ENCODE measurements at places on chromosomes 3 and 15.

DNA sequence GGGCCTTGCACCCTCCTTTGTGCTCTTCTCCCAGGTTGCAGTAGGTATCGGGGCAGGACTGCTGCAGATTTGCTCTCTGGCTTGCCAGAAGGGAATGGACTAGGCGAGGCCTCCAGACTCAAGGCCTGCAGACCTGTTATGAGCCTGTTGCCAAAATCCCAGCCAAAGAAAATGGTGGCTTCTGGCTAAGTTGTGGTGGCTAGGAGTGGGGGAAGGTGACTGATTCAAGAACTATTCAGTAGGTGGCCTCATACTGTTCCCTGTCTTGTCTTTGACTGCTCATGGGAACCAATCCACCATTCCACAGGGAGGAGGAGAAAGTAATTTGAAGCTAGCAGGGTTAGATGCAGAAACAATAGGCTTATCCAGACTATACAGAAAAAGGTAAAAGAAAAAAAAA is 380.4 kb upstream of the PROK2 start:
- DNase-seq: no peak

GRCh38 chr3:171266034-171266739 is 194.0 kb downstream of the TNIK start:
- no peak for DNase-seq

GRCh38 chr15:33161209-33161608 is 33.3 kb downstream of the FMN1 start:
- DNase-seq: no peak

- DNase-seq: no peak
Measured at GRCh38 chr15:84790676-84791075, 26.5 kb upstream of the ALPK3 start.

- DNase-seq: no peak
Measured at GRCh38 chr3:177426878-177427495, 229.7 kb upstream of the TBL1XR1 start.

- DNase-seq: no peak
Measured at GRCh38 chr3:14946236-14946635, 1.1 kb upstream of the NR2C2 start.

DNA sequence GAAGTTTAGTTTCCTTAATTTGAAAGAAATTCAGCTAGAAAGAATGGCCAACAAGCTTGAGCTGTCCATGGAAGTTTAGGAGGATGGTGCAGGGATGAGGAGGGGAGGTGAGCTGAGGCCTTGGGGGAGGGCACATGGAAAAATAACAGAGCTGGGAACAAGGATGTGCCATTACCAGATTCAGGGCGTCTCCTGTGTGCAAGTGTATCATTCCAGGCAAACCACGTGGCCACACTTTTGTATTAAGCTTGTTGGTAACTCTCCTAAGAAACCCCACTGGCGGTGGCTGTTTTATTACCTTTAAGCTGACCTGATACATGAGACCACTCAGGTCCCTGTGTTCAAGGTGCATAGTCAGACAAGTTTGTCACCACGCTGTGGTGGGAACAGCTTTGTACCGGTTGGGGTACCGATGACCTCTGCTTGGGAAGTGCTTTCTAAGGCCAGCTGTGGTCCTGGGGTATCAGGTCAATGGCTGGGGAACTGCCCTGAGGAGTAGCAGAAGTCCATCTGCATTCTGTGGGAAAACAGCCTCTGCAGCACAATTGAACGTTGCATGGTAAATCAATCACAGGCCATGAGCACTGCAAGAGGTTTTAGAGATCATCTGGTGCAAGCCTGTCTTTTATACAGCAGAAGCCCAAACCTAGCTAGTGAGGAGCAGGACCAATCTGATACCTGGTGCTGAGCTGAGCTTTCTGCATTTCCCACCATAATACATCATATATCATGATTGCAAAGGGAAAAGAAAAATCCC is 235.5 kb downstream of the THSD4 start:
- no peak for DNase-seq

- DNase-seq: no peak
Measured at GRCh38 chr15:89119489-89120478, 31.5 kb downstream of the ABHD2 start.

DNA sequence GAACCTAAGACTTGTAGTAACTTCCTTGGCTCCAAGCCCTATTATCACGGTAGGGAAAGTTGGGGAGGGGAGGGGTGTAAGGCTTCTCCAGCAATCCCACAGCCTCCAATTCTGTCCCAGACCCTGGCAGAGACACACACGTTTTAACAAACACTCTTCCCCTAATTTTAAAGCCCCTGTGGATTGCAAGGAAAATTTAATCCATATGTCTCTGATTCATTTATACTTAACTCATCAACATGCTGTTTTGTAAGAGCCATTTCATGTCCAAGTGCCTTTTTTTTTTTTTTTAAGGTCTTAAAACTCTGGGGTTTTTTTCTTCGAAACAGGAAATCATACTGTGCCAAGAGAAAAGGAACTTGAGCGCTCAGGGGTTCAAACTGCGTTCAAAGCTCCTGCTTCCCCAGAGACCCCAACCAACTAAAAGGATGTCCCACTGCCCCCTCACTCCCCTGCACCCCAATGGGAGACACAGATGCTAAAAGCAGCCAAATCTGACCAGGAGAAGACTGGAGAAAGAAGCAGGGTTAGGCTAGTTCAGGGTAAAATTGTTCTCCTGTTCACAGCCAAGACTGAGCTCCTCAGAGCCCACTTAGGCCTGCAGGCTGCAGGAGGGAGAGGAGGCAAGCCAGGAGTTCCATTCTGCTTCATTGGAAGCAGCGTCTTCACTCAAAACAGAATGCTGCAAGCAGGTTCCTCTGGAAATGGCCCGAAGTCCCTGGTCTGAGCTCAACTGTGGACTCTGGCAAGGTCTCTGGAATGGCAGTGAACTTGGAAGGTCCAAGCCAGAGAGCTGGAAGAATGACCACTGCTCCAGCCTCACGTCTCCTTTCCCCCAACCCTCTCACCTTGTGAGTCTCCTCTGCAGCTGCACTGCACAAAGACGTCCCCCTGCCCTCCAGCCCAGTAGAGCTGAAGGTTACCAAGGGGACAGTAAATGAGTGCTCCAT is 172.5 kb downstream of the NTRK3 start:
- DNase-seq: peak; percentile 84

DNA sequence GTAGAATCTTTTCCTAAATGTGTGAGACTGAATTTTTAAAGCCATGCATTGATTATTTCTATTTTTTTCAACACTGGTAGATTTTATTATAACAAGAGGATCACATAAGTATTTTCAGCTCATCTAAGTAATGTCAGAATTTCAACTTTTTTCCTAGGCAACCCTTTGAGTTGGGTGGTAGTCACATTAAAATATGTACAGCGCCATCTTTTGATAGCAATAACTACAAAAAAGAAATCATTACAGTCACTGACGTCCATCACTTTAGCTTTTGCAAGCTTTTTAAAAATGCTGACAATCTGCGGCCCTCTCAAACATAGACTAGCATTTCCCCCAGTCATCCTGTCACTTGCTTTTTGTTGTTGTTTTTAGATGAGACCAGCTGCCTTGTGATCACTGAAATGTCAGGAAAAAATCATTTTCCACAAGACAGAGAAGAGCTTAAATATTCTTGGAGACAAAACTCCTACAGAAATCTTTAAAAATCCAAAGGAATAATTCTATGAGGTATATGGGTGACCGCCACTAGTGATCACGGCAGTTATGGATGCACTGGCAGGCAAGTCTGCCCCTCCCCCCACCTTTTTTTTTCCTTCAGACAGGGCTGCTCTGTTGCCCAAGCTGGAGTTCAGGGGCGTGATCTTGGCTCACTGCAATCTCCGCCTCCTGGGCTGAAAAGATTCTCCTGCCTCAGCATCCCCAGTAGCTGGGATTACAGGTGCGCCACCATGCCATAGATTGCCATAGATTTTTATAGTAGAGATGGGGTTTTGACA is 384.0 kb upstream of the KCNMB2 start:
- no peak for DNase-seq

DNA sequence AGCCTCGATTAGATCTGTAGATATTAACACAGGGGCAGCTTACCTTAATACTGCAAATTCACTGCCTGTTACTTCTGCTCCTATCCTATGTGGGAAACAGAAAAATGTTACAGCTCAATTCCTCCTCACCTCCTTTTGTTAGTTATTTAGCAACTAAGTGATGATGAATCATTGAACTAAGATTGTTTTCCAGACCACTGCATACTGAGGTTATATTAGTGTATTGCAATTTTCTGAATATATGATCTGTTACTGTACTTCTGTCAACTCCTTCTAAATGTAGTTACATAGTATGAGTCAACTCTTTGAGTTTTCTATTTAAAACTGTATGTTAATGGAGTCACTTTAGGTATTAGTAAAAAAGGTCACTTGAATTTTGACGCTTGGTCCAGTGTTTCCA is 331.5 kb upstream of the SLCO3A1 start:
- no peak for DNase-seq

DNA sequence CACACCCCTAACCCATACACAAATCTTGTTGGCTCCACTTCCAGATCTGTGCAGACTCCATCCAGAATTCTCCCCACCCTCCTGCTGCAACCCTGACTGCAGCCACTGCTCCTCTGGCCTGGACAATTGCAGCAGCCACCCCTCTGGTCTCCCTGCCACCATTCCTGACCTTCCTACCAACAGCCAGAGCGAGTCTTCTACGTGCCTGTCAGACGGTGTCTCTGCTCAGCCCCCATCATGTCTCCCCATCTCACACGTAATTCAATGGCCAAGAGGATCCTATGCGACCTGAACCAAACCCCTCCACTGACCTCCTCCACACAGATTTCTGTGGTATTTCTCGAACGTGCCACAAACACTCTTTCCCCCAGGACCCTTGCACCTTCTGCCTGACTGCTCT is 103.3 kb downstream of the TPRA1 start:
- DNase-seq: no peak

GRCh38 chr15:39243396-39243795 is 337.5 kb upstream of the THBS1 start:
- no peak for DNase-seq

- no peak for DNase-seq
Measured at GRCh38 chr15:91940496-91941381, 87.2 kb downstream of the SLCO3A1 start.

- DNase-seq: peak; percentile 60
Measured at GRCh38 chr3:73511571-73512525, 112.9 kb downstream of the PDZRN3 start.

DNA sequence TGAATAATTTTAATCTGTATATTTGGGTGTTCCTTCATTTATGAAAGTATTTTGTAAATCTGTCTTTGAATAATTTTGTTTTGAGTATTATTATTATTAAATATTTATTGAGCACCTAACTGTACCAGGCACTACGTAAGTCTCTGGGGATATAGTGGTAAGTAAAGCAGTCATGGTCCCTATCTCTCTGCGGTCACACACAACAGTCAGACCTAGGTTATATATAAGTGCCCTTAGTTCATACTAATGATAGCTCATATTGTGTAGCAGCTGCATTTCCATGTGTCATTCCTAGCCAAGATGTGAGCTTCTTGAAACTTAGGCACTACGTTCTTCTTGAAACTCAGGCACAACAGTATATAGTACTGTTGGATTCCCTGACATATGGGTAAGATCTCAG is 12.4 kb downstream of the NKTR start:
- DNase-seq: no peak

DNA sequence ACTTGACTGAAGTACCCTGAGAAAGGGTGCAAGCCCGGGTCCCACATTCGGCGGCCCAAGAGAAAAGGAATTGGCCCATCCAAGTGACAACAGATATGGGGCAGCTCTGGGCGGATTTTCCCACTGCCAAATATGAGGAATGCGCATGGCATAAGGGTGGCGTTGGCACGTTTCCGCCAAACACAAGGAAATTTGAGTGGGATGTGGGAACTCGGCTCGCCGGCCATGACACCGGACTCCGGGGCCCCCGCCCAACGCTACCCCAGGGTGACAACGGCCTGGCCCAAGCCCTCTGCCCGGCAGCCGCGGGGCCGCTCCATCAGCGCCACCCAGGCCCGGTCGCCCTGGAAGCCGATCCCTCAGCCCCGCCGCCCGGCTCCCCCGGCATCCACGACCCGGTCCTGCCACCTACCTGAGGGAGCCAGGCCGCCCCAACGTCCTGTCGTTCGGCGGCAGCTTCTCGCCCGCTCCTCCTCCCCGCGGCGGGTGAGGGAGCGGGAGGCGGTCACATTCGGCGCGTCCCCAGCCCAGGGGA is 449 bp downstream of the RAF1 start:
- DNase-seq: peak; percentile 67

DNA sequence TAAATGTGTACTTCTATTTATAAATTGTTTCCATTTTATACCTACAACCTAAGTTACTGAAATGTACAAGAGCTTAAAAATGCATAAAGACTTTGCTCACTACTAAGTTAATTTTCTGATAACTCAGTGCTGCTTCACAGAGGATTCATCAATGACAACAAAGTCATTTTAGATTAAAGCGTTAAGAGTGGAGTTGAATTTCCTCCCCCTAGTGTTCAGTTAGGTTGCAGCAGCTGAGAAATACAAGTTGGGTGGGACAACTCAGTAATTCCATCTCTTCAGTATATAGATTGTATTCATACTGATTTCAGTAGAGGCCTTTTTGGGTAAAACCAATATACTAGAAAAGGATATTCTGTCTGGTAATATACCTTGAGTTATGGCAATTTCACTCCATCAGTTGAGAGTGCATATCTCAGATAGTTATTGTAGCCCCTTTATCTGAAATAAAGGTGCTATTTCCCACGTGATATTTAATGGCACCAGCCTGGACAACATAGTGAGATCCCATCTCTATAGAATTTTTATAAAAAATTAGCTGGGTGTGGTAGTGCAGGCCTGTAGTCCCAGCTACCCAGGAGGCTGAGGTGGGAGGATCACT is 6.9 kb upstream of the RPL35A start:
- DNase-seq: no peak

DNA sequence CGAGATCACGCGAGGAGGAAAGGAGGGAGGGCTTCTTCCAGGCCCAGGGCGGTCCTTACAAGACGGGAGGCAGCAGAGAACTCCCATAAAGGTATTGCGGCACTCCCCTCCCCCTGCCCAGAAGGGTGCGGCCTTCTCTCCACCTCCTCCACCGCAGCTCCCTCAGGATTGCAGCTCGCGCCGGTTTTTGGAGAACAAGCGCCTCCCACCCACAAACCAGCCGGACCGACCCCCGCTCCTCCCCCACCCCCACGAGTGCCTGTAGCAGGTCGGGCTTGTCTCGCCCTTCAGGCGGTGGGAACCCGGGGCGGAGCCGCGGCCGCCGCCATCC is 1.1 kb upstream of the SETD5 start:
- DNase-seq: no peak

DNA sequence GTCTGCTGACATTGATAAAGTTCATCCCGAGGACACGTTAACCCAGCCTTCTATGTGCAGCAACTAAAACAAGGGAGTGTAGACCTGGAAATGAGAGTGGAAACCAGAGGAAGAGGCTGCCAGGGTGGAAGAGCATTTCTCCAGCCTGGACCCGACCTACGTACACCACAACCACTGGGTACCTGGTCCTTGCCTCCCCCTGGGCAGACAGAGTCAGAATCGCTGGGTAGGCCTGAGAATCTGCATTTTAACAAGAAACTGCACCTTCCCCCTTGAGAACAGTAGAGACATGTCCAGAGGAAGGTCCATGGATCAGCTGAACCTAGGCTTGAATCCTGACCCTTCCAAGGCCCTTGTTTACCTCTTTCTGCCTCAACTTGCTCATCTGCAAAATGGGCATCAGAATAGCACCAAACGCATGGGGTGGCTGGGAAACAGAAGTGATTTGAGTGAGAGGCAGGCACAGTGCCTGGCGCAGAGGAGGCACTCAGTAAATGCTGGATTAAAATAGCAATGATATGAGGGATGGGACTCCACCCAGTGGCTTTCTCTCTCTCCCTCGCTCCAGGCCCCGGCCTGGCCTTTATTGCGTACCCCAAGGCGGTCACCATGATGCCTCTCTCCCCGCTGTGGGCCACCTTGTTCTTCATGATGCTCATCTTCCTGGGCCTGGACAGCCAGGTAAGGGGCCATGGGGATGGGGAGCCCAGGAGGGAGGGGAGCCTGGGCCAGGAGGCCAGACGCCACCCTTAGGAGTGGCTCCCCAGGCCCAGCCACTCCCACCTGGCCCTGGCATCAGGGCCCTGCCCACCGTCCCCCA is 66.9 kb upstream of the SLC6A1 start:
- no peak for DNase-seq

Data from right hindlimb (tissue), 1 donor.